ENCODE measurements at places on chromosomes 1 and 21. TPM values are rescaled to one million over a fixed set of nuclear protein-coding genes. Genes with fewer than 3 reads are reported as not detected.

DNA sequence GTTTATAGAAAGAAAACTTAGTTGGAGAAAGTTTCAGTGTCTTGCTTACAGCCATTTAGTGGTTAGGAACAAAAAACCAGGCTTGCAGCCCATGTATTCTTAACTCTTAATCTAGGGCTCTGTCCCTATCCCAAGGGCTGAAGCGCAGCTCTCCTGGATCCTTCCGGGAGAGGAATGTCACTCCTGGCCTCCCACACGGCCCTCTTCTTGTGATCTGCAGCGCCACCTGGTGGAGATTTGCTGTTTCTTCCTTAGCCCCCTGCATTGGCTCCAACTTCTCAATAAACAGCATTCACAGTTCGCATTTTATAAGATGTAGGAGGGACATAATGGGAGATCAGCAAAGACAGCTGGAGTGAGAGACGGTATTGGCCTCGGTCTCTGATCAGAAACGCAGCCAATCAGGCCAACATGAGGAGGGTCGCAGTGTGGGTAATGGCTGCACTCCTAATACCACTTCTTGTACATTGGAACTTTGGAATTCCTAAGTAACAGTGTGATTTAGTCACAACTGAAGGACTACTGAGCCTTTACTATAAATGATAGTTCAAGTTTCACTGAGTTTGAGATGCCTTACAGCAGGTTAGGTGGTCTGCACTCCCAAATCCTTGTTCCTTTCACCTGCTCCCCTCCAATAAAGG lies 283.4 kb downstream of the ASTN1 start:
- H3K27me3 ChIP-seq: peaks cover 52% of the 10 kb centered on the region
- no peaks in the 10 kb centered on the region for H3K36me3 ChIP-seq
- H3K27ac ChIP-seq: no peak overlapping the region
- H3K4me1 ChIP-seq: no peaks in the 10 kb centered on the region
- DNase-seq: peak; percentile 81

GRCh38 chr1:169161496-169162194 lies 55.2 kb downstream of the ATP1B1 start:
- H3K27me3 ChIP-seq: no peaks in the 10 kb centered on the region
- H3K4me1 ChIP-seq: peaks cover 10% of the 10 kb centered on the region
- no peak overlapping the region for H3K4me3 ChIP-seq
- H3K36me3 ChIP-seq: no peaks in the 10 kb centered on the region
- peak; percentile 23 for DNase-seq

DNA sequence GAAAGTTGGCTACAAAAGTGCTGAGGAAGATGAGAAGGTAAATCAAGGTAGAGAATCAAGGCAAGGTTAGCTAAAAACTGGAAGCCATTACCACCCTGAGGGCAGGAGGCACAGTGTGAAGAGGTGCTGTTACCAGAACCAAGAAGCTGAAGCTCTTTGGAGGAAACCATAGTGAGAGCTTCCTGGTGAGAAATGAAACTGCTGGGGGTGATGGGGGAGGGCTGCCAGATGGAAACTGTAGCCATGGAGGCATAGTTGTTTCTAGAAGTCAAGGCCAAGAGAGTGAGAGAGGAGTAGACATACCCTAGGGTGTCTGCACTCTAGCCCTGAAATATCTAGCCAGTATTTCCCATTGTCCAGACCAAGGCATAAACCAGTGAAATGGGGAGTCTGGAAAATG lies 28.7 kb downstream of the IFI44 start:
- no peak overlapping the region for H3K27ac ChIP-seq
- H3K36me3 ChIP-seq: no peaks in the 10 kb centered on the region
- H3K4me3 ChIP-seq: no peak overlapping the region

- H3K36me3 ChIP-seq: no peaks in the 10 kb centered on the region
- no peaks in the 10 kb centered on the region for H3K27me3 ChIP-seq
- H3K4me3 ChIP-seq: no peak overlapping the region
- no peak for DNase-seq
These were observed 292.9 kb downstream of the PTGER3 start for GRCh38 chr1:70754701-70755100.

GRCh38 chr1:224256640-224257039 lies 73.3 kb downstream of the NVL start:
- no peak overlapping the region for H3K27ac ChIP-seq
- no peak overlapping the region for H3K4me3 ChIP-seq
- peaks cover 11% of the 10 kb centered on the region for H3K36me3 ChIP-seq

- peaks cover 12% of the 10 kb centered on the region for H3K36me3 ChIP-seq
- H3K27me3 ChIP-seq: no peaks in the 10 kb centered on the region
- no peak for DNase-seq
- peak overlapping the region; percentile 47 for H3K4me3 ChIP-seq
- peaks cover 61% of the 10 kb centered on the region for H3K4me1 ChIP-seq
- H3K27ac ChIP-seq: peak overlapping the region; percentile 82
These were observed 84.9 kb downstream of the PTPN14 start for GRCh38 chr1:214466403-214467077.

Gene SAMD13
- 1.8 TPM for total RNA-seq
